CD4-positive, alpha-beta T cell treated with Interleukin-15 for 4 hours (primary cell): ENCODE measurements at places on chromosomes 6 and 20.

DNA sequence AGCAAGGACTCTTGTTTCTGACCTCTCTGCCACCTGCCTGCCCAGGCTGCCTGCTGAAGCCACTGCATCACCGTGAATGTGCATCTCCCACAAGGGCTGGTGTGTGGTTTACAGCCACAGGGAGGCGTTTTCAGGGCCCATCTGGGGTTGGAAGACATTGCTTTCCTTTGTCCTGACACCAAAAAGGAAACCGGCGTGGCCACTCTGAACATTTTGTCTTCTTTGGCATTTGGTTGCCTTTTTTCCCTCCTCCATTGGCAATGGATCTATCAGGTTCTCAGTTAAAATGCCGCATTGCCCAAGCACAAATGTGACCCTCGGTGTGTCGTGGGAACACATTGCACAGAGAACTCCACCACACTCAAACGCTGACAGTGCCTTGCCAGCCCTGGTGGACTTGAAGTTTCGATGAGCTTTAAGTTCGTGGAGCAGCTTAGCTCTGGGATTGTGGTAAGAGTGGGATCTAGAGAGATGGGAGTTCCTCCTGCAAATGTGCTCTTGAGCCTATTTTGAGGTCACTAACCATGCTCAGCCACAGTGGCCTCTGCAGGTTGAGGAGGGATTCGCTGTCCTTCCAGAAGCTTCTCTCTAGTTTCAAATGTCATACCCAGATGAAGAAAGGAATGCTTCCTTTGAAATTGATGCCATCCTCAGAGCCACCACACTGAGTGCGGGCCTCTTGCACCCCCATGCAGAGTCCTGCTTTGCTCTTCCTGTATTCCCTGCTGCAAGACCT, 14.8 kb upstream of the PCK1 start:
- DNase-seq = no peak

- DNase-seq = no peak
Measured at GRCh38 chr6:136103763-136104311, 146.3 kb downstream of the MTFR2 start.

DNA sequence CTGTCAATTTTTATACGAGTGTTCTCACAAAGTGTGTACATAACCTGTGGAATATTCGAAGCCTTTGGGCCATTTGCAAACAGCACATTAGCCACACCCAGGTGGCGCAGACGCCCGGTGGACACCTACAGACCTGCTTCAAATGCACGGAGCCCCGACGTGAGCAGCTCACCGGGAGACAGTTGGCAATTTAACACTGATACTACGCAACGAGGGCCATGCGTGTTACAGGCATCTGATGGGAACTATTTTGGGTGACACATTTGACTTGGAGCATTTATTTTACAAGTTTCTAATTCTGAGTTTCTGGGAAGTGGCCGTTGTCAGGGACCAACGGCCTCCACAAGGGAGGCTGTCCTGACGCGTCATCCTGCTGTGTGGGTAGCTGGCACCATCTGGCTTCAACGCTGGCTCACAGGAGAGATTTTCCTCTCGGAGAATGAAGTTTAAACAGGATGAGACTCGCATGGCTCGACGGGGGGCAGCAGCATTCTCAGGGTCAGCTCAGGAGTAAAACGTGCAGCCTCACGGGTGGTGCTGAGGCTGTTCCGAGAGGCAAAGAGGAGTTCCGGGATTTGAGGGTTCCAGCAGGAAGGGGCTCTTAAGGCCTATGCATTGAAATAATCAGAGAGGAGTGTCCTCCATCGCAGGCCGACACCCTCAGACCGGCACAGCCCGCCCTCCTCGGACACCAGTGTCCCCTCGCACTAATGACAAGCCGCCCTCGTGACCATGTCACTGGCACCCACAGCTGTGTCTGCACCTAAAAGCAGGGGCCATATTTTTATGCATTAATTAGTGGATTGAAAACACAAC, 207.4 kb downstream of the DLL1 start:
- no peak for DNase-seq

DNA sequence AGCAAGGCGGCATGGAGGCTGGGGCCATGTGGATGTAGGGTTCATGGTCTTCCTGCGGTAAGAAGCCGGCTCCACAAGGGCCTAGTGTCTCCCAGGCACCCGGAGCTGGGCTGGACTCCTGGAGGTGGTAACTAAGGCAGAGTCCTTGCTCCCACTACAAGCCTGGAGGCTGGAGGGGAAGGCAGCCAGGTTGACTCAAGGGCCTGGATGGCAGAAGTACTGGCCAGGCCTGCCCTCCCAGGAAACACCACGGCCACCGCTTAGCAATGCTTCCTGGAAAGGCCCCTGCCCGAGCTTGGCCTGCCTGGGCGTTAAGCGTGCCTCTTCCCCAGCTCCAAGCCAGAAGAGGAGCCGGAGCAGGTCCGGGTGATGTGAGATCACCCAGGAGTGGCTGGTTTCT, 182.0 kb downstream of the ZDHHC14 start:
- DNase-seq = no peak

- DNase-seq = peak; percentile 56
Measured at GRCh38 chr6:52389626-52390360, 27.8 kb downstream of the PAQR8 start.

- DNase-seq = no peak
Measured at GRCh38 chr6:63502156-63502555, 70.1 kb upstream of the LOC128125822 start.

GRCh38 chr6:168826078-168826390, 385.1 kb downstream of the SMOC2 start:
- DNase-seq = no peak

DNA sequence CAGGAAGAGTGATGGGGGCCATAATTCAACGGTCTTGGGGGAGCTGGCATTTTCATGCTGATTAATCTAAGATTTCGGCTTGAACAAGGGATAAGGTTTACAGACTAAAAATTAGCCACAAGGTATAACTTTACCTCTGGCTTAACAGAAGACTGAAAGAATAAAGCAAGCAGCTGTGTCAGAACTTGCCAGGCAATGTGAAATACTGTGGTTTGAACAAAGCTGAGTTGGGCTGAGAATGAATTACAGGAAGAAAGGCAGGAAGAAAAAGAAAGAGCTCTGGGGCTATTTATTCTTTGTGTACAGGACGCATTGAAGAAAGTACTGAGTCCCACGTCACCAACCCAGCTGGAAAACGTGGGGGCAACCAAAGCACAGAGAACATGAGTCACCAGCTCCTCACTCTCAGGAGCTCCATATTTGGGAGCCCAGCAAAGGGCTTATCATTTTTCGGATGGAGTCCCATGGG, 121.5 kb upstream of the NEDD9 start:
- peak; percentile 40 for DNase-seq

GRCh38 chr20:55386686-55387085, 618.6 kb downstream of the CBLN4 start:
- no peak for DNase-seq

DNA sequence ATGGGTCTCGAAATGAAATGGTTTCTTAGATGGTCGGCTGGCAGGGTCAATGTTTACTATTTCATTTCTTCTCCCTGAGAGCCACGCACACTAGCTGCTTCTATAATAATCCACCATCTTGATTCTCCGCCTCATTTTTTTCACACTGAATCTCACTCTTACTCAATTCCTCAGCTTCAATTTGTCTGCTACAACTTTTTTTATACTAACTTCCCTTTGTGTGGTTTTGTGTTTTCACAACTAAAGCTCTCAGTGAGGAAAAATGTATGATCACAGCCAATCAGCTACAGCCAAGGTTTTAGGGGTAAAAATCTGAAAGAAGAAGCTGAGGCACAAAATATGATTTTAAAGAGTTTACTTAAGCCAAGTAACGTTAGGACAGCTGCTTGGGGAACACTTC, 1309.4 kb downstream of the EPHA7 start:
- no peak for DNase-seq

- no peak for DNase-seq
Measured at GRCh38 chr20:17298171-17298570, 71.3 kb downstream of the PCSK2 start.

- no peak for DNase-seq
Measured at GRCh38 chr6:34273242-34273805, 24.5 kb upstream of the SMIM29 start.

DNA sequence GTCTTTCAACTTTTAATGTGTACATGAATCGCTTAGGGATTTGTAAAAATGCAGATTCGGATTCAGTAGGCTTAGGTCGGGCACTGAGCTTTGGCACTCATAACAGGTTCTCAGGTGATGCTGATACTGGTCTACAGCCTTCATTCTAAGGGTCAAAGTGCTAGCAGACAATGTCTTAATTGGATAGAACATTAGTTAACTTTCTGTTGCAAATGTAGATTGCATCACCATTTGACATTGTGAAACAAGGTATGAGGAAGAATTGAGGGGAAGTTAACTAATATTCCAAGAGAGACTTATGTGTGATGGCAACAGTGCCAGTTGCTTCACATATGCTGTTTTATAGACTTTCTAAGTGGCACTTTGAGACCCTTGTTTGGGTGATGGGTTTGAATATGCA, 86.9 kb downstream of the MLIP start:
- DNase-seq = no peak

DNA sequence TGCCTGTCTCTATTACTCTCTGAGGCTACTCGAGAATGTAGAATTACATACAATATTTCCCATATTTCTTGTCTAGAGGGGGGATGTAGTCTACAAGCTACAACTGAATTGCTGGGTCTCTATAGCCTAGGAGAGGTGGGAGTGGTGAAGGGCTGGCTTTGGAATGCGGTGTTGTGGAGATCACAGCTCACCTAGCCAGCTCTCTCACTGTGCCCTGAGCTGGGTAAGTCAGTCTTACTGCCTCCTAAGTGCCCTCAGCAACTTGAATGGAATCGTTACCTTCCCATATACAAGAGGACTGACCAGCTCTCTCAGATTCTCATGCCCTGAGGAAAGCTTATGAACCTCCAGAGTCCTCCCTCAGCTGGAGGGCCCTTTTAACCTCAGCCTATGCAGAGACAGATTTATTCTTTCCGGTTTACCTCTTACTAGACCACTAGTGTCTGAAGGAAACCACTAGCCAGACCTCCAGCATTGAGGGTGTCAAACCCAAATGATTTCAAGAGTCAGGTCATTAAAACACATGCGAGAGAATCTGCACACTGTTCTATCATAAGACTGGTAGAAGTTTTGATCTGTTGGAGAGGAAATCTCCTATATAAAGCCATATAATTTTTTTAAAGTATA, 20.6 kb downstream of the VIP start:
- no peak for DNase-seq

DNA sequence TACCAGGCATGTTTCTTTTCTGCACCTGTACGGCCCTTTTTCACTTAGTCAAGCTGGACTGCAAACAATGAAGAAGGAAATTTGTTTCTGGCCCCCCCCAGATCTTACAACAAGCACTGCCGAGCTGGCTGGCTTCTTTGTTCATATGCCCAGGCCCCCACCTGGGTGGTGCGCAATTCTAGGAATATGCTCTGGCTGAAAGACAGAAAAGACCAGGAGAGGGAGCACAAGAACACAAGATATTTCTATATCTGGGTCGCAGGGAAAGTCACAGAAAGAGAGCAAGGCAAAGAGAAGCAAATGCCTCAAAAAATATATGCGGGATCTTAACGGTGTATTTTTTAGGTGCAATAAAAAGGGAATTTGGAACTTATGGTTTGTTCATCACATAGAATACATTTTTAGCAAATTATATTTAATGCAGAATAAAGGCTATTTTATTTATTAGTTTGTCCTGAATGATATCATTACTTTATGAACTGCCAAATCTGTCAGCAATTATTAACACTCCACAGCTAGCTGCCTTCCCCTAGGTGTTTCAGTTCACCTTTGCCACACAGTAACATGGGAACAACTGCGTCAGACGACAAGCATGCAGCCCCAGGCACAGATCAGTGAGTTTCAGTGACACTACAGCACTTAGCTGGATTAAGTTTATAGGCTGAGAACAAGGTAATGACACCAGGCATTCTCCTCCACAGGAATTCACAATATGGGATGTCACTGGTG, 76.5 kb downstream of the GJA10 start:
- peak; percentile 41 for DNase-seq

- no peak for DNase-seq
Measured at GRCh38 chr6:48564036-48564820, 453.2 kb upstream of the PTCHD4 start.

DNA sequence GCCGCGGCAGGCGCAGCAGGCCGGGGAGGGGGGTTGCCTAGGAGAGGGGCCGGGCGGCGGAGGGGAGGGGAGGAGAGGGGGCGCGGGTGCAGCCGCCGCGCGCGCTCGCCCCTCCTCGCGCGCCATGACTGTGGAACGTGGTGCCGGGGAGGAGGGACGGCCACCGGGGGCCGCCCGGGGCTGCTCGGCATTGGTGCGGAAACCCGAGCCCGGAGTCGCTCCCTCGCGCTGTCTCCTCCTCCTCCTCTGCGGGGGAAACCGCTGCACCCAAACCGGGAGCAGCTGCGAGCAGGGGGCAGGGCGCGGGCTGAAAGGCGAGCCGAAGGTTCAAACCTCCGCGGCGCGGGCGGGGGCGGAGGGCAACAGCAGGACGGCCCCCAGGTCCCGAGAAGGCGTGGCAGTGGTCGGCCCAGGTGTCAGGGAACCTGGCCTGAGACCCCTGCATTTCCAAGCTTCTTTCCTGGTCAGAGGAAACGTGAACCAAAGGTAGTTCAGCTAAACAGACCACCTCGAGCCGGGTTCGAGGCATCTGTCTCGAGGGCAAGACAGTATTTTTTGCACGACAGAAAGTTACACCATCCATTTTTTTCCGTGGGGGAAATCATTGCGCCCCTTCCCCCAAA, 1.4 kb upstream of the TRERF1 start:
- DNase-seq = peak; percentile 72

DNA sequence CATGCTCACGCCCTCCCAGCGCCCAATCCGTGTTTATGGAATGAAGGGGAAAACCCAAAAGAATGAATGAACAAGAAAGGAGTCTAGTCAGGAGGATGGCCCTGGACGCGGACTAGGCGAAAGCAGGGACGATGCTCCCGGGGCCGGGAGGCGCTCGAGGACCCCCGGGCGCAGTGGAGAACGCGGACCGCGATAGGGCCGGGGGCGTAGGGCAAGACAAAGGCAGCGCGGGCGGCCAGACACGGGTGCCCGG, 758 bp downstream of the GCLC start:
- no peak for DNase-seq

GRCh38 chr6:52929321-52930164, 20.0 kb upstream of the GSTA3 start:
- no peak for DNase-seq

- DNase-seq = no peak
Measured at GRCh38 chr6:41571021-41571780, 25.0 kb downstream of the FOXP4 start.

GRCh38 chr20:48463916-48464315, 363.9 kb downstream of the PREX1 start:
- DNase-seq = no peak

DNA sequence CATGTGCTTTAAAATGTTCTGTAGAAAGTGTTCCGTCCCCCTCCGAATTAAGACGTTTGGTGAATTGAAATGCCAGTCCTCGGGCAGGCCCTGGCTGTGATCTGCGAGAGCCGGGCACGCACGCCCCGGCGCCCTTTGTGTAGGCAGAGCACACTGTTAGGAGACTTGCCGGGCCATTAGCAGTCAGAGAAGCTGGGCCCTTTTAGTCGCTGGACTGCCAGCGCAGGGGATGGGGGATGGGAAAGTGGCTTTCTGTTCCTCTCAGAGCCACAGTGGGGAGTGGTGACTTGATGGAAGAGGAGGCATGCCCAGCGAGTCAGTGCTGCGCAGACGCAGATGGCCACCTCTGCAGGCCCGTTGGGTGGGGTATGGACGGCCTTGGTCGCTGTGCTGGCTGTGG, 2.2 kb downstream of the PPP1R3G start:
- peak; percentile 2 for DNase-seq
